ENCODE measurements at places on chromosomes 1 and 21. TPM values are rescaled to one million over a fixed set of nuclear protein-coding genes. Genes with fewer than 3 reads are reported as not detected.
A peak's percentile ranks its signal among the peaks of the same experiment; 100 is the strongest.

UMODL1 gene
- 0.18 TPM for total RNA-seq

DNA sequence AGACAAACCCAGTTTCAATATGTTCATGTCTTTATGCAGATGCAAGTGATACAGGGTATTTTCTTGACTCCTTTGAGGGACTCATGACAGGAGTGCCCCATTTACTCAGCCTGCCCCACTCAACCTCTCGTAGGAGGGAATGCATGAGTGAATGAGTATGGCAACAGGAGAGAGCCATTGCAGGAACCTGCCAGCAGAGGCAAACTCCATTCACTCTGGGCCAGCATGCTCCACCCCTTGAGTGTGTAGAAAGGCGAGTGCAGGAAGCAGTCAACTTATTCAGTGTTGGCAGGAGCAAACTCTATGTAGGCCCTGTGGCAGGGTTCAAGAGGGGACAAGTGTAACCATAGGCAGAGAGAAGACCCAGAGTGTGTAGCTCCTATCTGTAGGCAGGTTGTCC is 1526.3 kb downstream of the PLA2G4A start:
- DNase-seq = no peak

- no peak for DNase-seq
Measured at GRCh38 chr1:54543729-54544496, 4.1 kb upstream of the ACOT11 start.

DNA sequence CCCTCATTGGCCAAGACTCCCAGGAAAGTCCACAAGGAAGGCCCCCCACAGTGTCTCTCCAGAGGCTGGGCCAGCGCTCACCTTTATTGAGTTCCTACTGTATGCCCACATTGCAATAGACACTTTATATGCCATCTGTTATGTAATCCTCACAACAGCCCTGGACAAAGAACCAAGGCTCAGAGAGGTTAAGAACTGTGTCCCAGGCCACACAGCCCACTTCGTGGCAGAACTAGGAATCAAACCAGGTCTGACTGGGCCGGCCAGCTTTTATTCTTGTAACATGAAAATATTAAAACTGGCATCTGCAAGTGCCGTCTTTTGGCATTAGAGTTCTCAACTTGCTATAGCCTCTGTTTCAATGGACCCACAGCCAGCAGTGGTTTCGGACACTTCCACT is 4.5 kb downstream of the CTRC start:
- DNase-seq = no peak

DNA sequence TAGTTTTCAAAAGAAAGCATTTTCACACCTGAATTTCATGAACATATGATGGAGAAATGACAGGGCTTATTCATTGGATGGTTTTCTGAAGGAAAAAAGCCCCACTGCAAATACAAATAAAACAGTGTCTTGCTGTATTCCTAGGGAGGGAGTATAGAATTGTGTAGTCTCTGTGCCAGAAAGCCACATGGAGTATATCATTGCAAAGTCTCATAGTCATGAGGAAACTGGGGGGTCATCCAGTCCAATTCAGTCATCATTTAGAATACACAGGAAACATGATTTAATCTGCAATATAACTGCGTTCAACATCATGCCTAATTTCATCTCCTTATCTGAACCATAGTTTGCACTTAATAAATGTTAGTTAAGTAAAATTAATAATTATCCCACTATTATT is 222.3 kb downstream of the NTNG1 start:
- DNase-seq = no peak

GRCh38 chr1:234962340-234962989 is 166.2 kb downstream of the TOMM20 start:
- no peak for DNase-seq

GRCh38 chr21:20272791-20273362 is 725.3 kb upstream of the NCAM2 start:
- no peak for DNase-seq

GRCh38 chr1:114558544-114558943 is 22.9 kb downstream of the BCAS2 start:
- no peak for DNase-seq

- no peak for DNase-seq
Measured at GRCh38 chr1:235325139-235325538, 2.8 kb downstream of the ARID4B start.

GRCh38 chr21:45631540-45631939 is 12.0 kb upstream of the PCBP3 start:
- no peak for DNase-seq

GRCh38 chr21:33022489-33022827 is 3.3 kb upstream of the OLIG2 start:
- no peak for DNase-seq

GRCh38 chr1:229895605-229896004 is 171.4 kb upstream of the GALNT2 start:
- DNase-seq = no peak

DNA sequence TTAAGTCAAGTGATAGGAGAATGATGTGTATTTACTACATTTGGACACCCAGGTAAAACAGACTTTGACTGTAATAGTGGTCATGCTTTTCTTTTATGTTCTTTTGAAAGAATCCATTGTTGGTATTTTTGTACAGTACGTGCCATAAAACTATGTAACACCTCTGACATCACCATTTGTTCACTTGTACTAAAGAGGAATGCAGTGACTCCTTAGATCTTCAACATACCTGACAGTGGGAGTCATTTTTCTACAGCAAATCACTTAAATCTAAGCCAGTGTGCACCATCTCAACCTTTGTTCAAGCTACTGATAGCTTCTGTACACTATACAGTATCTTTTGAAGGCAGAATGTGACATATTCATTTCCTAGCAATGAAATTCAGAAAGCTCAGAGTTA is 6.3 kb upstream of the PLD5 start:
- DNase-seq = no peak

TRAF3IP3 gene
- 108 TPM for total RNA-seq

DNA sequence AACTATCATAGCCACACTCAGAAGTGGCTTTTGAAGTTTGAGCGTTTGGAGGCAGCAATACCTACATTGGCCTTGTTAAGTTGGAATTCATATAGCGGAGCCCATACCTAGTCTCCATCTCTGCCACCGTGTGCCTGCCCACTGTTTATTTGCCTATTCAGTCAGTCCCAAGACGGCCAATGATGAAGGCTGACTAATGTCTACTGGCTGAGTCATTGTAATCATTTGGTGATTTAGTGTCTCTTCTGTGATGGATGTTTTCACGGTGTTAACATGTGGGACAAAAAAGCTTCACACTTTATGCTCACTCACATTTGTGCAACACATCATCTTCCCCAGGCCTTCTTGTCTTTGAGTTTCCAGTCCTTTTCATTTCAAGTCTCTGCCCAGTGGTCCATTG is 92.6 kb upstream of the PBX1 start:
- DNase-seq = no peak

ALPL gene
- not detected for total RNA-seq

ZBED6 gene
- 47.7 TPM for total RNA-seq

DMBX1 gene
- total RNA-seq = 0.54 TPM

DNA sequence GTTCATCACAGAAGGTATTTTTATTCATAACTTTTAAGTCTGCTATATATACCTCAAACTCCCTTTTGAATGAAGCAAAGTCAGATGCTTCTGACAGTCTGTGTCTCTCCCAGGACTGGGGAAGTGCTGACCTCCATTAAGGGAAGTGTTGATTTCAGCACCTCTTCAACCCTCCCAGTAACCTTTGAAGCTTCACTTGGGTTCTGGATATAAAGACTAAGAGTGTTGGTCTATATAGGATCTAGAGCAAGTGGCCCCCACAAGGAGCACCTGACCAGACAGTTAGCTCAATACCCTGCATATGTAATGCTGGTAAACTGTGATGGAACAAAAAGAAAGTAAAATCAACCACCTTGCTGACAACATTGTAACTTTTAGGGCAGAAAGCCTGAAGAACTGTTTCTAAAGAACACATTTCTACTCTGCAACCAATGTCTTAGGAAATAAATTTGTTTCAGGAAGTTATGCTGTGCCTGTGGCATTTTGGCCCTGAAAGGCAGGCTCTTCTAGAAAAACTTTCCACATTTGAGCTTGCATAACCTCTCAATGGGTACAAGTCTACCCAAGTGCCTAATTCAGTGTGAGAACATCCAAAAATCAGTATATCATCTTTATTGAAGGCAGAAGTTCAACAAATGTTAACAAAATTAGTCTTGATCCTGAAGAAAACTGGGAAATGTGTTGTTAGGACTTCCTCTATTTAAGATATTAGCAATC is 865 bp upstream of the PTPN22 start:
- DNase-seq = no peak

LCE1B gene
- total RNA-seq = not detected

GRIK3 gene
- not detected for total RNA-seq

OR6K3 gene
- not detected for total RNA-seq

DNA sequence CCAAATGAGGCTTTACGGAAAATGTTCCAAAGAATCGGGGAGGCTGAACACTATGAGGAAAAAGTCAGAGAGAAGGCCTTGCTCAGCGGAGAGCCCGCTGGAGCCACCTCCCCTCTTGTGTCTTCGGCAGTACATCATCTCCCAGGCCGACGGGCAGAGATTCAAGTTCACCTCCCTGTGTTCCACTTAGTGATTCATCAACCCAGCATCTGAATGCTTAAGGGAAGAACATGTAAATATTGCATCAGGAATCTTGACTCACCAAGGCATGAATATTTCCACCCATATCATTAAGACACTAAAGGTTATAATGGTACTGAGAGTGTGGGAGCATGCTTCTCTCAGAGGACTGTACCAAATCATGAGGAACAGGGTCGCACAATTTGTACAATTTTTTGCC is 172.5 kb downstream of the ST6GALNAC5 start:
- DNase-seq = no peak

PADI2 gene
- 0.12 TPM for total RNA-seq

PYGO2 gene
- total RNA-seq = 27.7 TPM

DNA sequence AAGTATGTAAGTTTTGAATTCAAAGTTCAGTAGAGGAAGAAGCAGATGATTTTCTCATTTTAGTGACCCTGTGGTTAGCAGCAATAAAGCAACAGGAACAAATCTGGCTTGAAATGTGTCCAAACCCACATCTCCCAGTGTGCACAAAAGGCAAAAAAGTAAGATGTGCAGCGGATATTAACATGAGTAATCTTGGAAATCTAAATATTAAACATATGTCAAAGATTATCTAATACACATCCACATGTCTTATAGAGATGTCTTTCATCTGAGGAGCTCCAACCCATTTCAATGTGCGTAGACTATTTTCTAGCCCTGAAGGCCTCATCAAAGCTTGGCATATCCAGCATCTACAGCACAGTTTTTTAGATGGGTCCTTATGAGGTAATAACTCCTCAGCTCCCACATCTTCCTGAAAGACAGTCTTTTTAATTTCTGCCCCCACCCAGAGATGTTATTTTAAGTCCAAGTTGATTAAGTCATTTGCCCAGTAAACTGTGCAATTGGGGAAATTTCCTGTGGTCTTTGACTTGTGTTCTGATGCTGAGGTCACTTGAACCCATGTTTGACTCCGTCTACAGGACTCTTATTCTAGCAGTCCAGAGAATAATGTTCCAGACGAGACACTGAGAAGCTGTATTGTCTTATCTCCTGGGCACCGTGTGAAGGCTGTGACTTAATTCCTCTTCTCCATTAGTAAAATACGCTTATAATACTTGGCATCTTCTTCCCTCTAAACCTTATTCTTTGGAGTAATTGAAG is 73.7 kb downstream of the LMO4 start:
- no peak for DNase-seq

GRCh38 chr21:46095083-46095719 is 2.7 kb upstream of the COL6A2 start:
- DNase-seq = no peak

TNFSF4 gene
- 3.0 TPM for total RNA-seq

GRCh38 chr1:24351918-24352627 is 32.9 kb downstream of the GRHL3 start:
- DNase-seq = peak; percentile 59

DNA sequence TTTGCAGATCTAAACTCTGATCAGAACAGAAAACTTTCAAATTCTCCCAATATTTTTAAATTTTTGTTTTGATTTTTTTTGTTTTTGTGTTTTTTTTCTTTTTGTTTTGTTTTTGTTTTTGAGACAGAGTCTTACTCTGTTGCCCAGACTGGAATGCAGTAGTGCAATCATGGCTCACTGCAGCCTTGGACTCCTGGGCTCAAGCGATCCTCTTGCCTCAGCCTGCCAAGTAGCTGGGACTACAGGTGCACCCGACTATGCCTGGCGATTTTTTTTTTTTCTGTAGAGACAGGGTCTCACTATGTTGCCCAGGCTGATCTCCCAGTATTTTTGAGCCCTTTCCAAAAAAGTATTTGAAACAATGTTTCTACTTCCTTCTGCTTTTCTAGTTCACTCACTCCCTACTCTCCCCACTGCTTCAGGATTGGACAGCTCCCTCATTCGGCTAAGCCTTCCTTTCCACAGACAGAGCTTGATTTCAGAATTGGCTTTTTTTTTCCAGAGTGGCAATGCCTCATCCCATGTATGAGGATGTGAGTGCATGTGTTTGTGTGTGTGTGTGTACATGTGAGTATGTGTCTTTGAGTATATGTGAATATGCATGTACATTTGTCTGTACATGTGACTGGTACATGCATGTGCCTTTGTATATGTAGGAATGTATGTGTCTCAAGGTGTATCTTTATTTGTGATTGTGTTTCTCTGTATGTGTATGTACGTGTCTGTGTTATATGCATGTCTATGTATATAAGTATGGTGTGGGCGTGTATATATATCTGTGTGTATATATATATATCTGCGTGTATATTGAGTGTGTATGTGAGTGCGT is 11.9 kb downstream of the LHX4 start:
- no peak for DNase-seq

CELA3B gene
- not detected for total RNA-seq

- DNase-seq = no peak
Measured at GRCh38 chr1:200675588-200675852, 5.8 kb upstream of the DDX59 start.

GRCh38 chr1:64984106-64984505 is 17.8 kb upstream of the JAK1 start:
- DNase-seq = no peak

HHIPL2 gene
- not detected for total RNA-seq
